ENCODE measurements at places on chromosomes 5 and 9.
A peak's percentile ranks its signal among the peaks of the same experiment; 100 is the strongest.

GRCh38 chr5:162128117-162128516 is 60.5 kb downstream of the GABRG2 start:
- DNase-seq, result no peak

GRCh38 chr5:159101685-159102084 is 2.0 kb upstream of the EBF1 start:
- no peak for DNase-seq

GRCh38 chr9:32992595-32993238 is 8.7 kb downstream of the APTX start:
- no peak for DNase-seq

- no peak for DNase-seq
Observed at GRCh38 chr5:95857185-95857945, 34.8 kb upstream of the GLRX start.

GRCh38 chr9:111633389-111633736 is 2.2 kb downstream of the DNAJC25 start:
- no peak for DNase-seq

DNA sequence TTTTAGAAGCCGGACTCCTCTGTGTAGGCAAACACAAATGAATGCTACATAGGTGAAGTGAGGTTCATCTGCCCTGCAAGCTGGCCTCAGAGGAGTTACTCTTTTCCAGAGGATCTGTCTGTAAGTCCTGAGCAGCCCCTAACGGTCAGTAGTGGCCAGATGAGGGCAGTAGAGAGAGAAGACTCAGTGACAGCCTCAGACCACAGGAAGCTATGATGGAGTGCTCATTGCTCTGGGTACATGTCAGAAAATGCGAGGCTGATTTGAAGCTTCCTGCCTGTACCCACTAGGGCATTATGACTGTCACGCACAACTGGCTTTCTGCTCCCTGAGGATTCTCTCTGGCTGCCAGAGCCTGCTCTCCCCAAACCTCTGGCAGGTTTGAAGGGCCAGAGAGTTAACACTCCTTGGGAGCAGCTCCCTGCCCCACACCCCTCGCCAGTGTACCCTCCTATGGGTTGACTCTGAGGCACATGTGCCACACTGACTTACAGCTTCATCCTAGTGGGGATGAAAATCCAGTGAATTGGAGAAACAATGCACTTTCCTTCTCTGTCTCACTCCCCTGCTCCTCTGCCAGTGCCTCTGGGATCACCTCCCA is 141.5 kb downstream of the GABRG2 start:
- no peak for DNase-seq

GRCh38 chr9:83406921-83407320 is 131.3 kb downstream of the FRMD3 start:
- no peak for DNase-seq

DNA sequence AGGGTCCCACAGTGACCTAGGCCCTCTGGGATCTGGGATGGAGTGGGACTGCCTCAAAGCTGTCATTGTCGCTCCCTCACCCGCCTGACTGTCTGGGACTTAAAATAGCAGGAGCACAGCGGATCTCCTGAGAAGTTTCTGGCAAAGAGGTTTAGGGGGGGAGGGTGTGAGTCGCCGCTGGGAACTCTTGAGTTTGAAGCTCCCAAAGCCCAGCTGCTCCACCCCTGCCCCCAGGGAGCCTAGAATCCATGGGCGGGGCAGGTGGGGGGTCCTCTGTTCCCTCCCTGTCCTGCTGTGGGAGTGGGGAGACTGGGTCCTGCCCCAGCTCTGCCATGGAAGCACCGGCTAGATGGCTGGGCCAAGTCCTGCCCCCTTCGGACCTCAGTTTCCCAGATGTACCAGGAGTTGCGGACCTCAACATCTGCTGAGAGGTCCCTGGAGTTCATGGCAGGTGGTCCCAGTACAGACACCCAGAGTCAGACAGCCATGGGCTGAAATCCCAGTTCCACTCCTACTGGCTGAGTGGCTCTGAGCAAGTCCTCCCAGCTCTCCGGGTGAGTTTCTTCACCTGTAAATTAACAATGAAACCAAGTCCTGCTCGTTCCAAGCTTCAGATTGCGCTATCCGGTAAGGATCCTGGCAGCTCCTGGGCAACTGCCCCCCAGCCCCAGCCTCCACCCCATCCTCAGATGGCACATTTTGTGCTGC is 985 bp upstream of the WDR38 start:
- DNase-seq, result no peak

GRCh38 chr5:119336845-119337580 is 18.8 kb upstream of the TNFAIP8 start:
- no peak for DNase-seq

GRCh38 chr5:14472986-14473567 is 108.5 kb upstream of the OTULINL start:
- DNase-seq, result no peak

GRCh38 chr9:91882627-91883026 is 67.4 kb downstream of the ROR2 start:
- DNase-seq, result no peak

- DNase-seq, result no peak
Observed at GRCh38 chr5:149175346-149176105, 34.2 kb downstream of the ABLIM3 start.

GRCh38 chr5:159402311-159402710 is 72.0 kb upstream of the IL12B start:
- DNase-seq, result no peak

GRCh38 chr5:83011985-83012384 is 65.2 kb downstream of the TMEM167A start:
- peak; percentile 18 for DNase-seq

DNA sequence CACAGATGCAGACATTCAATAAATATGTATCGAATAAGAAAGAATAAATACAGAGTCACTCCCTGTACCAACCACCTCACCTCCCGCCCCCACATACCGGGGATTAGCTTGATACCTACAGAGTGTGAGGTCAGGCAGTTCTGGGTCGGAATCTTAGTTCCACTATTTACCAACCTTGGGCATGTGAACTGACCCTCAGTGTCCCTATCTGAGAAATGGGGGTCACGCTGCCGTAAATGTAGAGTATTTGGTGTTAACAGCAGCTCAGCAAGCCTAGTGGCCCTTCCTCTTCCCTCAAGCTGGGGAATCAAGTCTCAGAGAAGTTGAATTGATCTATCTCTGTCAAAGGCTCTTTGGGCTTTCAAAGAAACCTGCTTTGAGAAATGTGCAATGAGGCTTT is 25.4 kb downstream of the CCNJL start:
- no peak for DNase-seq

DNA sequence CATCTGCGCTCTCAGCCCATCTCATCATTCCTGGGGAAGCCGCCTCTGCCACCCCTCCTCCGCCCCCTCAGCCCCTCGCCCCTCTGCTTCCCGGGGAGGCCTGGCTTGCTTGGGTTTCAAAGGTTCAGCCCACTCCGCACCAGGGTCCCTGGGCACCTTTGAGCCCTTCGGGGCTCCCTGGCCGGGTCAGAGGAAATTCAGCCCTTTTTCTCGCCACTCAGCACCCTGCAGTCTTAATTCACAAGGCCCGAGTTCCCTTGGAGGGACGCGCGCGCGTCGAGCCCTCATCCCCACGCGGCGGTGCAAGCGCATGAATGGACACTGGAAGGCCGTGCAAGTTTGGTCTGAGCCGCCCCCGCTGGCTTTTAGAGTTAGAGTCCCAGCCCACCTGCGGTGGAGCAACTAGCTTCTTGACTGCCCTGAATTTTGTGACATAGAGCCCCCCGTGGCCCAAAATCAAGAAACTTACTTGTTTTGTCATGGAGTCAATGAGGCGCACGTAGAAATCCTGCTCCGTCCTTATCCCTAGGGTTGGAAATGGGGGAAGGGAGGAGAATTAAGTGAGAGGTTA is 4.5 kb downstream of the EBF1 start:
- no peak for DNase-seq

- DNase-seq, result peak; percentile 48
Observed at GRCh38 chr5:102223542-102224477, 72.3 kb downstream of the SLCO4C1 start.

- no peak for DNase-seq
Observed at GRCh38 chr9:90834828-90835595, 33.4 kb downstream of the SYK start.

DNA sequence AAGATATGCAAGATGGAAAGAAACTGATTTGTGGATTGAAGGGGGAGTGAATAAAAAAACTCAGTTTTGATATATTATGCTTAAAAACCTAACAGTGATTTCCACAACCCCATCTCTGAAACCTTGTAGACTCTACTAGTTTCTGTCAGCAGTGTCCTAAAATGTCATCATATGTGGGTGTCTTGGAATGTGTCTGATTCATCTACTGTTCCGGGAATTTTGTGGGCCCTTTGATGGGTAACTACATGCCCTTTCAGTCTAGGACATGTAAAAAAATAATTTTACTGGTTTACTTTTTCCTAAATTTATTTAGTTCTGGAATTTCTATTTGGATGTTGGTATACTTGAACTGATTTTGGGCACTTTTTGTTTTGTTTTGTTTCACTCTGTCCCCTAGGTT is 118.9 kb upstream of the NMUR2 start:
- no peak for DNase-seq

- no peak for DNase-seq
Observed at GRCh38 chr9:98381311-98382103, 126.1 kb upstream of the TBC1D2 start.

GRCh38 chr9:78070521-78070920 is 38.9 kb upstream of the GNAQ start:
- DNase-seq, result no peak

GRCh38 chr9:107597743-107598217 is 108.2 kb upstream of the KLF4 start:
- DNase-seq, result no peak

GRCh38 chr9:127987103-127987614 is 6.4 kb upstream of the EEIG1 start:
- DNase-seq, result no peak

- DNase-seq, result no peak
Observed at GRCh38 chr9:114030364-114030763, 47.7 kb downstream of the AMBP start.

GRCh38 chr5:171667341-171668096 is 118.1 kb upstream of the SMIM23 start:
- no peak for DNase-seq

GRCh38 chr5:38866362-38867031 is 20.7 kb downstream of the OSMR start:
- no peak for DNase-seq

GRCh38 chr5:39376293-39376714 is 12.0 kb upstream of the C9 start:
- peak; percentile 49 for DNase-seq

- DNase-seq, result no peak
Observed at GRCh38 chr5:73135021-73135420, 14.6 kb downstream of the TMEM171 start.

GRCh38 chr5:73962801-73963425 is 336.9 kb downstream of the ARHGEF28 start:
- no peak for DNase-seq

DNA sequence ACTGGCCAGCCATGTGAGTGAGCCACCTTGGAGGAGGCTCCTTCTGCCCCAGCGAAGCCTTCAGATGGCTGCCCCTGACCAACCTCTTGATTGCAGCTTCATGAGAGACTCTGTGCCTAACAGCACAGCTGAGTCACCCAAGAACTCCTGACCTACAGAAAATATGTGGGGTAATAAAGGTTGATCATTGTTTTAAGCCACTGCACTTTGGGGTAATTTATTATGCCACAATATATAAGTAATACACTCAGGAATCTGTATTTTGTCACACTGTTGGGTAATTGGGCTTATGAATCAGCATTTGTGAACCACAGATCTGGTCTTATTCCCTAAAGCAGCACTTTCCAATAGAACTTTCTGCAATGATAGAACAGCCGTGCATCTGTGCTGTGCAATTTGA is 24.4 kb upstream of the VDAC1 start:
- DNase-seq, result no peak

GRCh38 chr5:161258438-161258837 is 288.1 kb downstream of the GABRB2 start:
- DNase-seq, result no peak

DNA sequence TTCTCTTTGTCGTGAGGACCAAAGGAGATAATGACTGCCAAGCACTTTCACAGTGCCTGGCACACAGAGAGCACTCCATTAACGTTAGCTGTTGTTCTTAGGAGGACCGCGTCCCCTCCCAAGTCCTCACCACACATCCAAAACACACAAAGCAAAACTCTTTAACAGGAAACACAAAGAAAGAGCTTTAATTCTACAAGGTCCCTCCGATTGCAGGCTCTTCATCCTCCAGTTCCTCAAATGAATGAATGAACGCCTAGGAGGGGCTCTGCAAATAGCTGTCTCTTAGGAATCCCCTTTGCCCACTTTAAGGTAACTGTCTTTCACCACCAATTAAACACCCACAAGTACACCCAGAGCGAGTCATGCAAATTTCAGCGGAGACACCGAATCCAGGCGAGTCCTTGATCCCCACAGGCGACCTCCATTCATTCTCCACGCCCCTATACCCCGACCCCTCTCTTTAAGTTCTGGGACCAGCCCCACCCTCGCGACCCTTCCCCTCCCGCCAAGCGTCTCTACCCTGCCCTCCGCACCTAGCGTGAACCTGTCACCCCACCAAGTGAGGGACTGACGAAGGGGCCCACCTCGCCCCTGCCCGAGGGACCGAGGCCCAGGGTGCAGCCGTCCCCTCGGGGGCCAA is 644 bp downstream of the TSC1 start:
- DNase-seq, result no peak

DNA sequence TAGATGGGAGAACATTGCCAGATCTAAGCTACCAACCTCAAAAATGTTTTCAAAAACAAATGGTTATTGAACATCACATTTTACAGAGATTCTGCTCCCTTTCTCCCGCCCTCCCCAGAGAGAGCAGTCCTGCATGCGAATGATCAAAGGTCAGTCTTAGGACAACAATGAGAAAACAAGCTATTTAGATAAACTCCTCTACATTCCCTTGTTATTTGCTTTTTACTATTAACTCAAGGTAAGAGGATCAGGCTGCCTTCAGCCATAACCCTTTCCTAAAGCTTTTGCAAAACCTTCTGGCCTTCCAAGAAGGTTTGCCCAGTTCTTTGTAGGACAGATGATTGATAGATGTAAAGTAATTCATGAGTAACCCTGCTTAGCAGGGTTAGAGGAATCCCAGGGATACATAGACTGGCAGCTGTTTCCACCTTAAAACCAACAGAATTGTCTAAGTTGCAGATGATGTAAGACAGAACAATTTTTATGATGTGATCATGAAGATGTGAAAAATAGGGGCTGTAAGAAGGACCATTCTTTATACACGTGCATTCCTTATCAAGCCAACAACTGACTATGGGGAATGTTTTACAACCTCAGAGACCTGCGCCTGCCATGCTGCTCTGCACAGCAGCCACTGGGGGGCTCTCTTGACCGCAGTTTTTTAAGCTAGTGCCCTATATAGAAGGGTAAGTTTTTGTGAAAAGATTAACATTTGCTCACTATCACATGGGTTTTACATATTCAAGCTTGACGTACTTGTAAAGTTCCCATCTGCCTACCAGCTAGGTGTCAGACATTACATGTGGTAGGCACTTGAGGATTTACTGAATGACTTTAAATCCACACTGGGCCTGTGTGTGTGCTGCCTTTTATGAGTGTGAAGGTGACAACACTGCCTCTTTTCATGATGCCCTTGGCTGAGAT is 2.3 kb upstream of the ZNF782 start:
- peak; percentile 73 for DNase-seq

- DNase-seq, result no peak
Observed at GRCh38 chr9:76045221-76045620, 154.7 kb downstream of the PCSK5 start.

GRCh38 chr5:40093550-40093949 is 586.2 kb upstream of the PTGER4 start:
- DNase-seq, result no peak

All from CD4-positive, alpha-beta T cell treated with Interleukin-1 beta for 1 hour (primary cell).